Naive thymus-derived CD8-positive, alpha-beta T cell (primary cell): ENCODE measurements at places on chromosomes 5 and 9. TPM values are rescaled to one million over a fixed set of nuclear protein-coding genes. Genes with fewer than 3 reads are reported as not detected.

- no peak for DNase-seq
- H3K36me3 ChIP-seq, result no peaks in the 10 kb centered on the region
- no peaks in the 10 kb centered on the region for H3K4me1 ChIP-seq
- H3K4me3 ChIP-seq, result no peak overlapping the region
- H3K27ac ChIP-seq, result no peak overlapping the region
- peaks cover 5% of the 10 kb centered on the region for H3K27me3 ChIP-seq
These were observed 154.8 kb downstream of the PAX5 start for GRCh38 chr9:36878986-36879982.

- H3K4me1 ChIP-seq, result no peaks in the 10 kb centered on the region
- H3K4me3 ChIP-seq, result no peak overlapping the region
- no peak for DNase-seq
- no peaks in the 10 kb centered on the region for H3K27me3 ChIP-seq
- H3K27ac ChIP-seq, result no peak overlapping the region
These were observed 645.8 kb upstream of the EDIL3 start for GRCh38 chr5:85030316-85031084.

GRCh38 chr5:123511648-123512605 is at the start of gene CSNK1G3:
CSNK1G3 (plus strand) TSS chr5:123512177; CDS start chr5:123545664, 33,487 bp downstream.
- H3K4me3 ChIP-seq, result peak within 1 kb of the TSS; percentile 99
- H3K4me1 ChIP-seq, result peaks cover 20% of the 10 kb centered on the region
- H3K36me3 ChIP-seq, result no peaks in the 10 kb centered on the region
- no peaks in the 10 kb centered on the region for H3K27me3 ChIP-seq

DNA sequence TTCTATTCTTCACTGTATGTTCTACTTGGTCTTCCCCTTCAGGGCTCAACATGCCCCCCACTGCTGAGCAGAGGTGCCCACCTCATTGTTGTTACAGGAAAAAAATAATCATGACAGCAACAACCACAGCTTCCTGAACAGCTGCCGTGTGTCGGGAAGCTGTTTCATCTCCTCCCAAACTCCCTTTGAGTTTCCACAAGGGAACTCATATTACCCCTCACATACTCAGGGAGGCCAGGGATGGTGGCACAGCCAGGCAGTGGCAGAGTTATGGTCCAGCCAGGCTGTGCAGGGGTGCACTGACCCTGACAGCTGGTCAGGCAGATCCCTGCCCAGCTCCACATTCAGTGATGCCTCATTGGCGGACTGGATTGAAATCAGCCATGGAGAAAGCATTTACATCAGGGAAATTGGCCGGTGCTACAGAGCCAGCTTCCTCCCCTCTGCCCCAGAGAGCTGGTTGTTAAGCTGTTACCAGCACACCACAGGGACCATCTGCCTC is 37.3 kb downstream of the SARDH start:
- peak overlapping the region; percentile 95 for H3K27ac ChIP-seq
- H3K36me3 ChIP-seq, result no peaks in the 10 kb centered on the region
- peaks cover 58% of the 10 kb centered on the region for H3K4me1 ChIP-seq
- no peaks in the 10 kb centered on the region for H3K27me3 ChIP-seq
- no peak for DNase-seq

DNA sequence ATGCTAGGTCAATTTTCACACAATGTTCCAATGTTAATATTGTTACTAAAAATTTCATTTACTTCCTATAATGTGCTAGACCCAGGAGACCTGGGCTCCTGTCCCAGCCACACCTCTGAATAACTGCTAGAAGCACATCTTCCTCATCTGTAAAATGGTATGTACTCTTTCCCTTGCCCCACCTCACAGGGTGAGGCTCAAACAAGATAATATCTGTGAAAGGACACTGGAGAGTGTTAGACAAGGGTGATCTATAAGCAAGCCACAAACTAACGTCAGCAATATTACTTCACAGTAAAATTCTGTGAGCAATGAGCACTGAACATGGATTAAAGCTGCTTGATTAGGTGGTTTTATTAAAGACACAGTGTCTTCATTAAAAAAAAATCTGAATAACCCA is 186.4 kb downstream of the EPB41L4A start:
- no peak overlapping the region for H3K4me3 ChIP-seq
- peaks cover 8% of the 10 kb centered on the region for H3K27me3 ChIP-seq
- no peaks in the 10 kb centered on the region for H3K36me3 ChIP-seq

Gene NEUROG1
- total RNA-seq, result not detected

Gene ROPN1L
- total RNA-seq, result not detected

Gene GRM6
- total RNA-seq, result not detected

Gene AK3
- total RNA-seq, result 29.0 TPM

Gene ADAMTSL2
- total RNA-seq, result 0.66 TPM
